M059J (cell line): ENCODE measurements at places on chromosomes 5 and 9.

GRCh38 chr5:54457094-54457862, 1.8 kb downstream of the HSPB3 start:
- peak; percentile 67 for DNase-seq

GRCh38 chr9:92934321-92934720, 13.0 kb upstream of the FGD3 start:
- DNase-seq = no peak

DNA sequence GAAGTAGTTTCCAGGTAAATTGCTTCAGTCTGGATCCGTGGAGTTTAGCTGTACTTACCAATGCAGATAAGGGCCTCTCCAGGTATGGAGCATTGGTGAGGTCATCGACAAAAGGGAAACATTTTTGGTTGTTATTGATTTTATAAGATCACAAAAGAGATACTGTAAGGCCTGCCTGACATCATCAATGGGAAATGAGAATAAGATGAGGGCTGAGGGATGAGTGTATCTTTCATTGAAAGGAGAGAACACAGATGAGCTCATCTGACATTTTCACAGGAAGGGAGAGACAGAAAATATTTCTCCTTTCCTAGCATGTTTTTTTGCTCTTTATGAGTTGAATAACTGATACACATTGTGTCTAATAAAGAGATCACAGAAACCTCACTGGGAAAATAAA, 233.6 kb downstream of the SAXO1 start:
- DNase-seq = no peak

DNA sequence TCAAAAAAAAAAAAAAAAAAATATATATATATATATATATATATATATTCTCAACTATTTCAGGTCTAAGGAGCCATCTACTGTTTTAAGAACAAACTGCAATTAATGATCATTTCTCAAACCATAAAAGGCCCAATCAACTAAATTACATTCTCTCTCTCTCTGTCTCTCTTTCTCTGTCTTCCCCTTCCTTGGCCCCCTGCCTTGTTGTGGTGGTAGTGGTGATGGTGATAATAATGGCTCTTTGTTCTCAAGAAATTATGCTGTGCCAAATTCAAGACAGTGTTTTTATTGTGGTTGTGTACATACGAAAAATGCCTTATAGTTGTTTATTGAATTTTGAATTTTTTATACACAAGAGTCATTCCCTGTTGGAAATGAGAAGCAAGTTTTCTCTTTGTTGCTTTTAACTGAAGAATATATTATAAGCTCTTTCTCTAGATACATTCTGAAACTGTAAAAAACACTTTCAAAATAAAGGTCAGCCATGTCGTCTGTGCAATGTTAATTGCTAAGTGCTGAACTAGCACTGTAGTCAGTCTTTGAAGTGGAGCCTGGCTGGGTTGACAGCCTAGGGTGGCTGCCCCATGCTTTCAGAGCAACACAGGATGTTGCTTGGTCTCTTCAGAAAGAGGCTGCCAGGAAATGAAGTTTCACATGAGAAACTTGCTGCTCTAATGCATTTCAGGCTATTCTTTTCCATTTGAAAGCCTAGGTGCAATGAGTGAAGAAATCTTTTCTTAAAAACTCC, 96.0 kb downstream of the HINT1 start:
- DNase-seq = no peak

GRCh38 chr9:137012694-137013570, 15.1 kb downstream of the ABCA2 start:
- DNase-seq = no peak

GRCh38 chr5:55601628-55602027, 66.9 kb upstream of the PLPP1 start:
- DNase-seq = no peak

DNA sequence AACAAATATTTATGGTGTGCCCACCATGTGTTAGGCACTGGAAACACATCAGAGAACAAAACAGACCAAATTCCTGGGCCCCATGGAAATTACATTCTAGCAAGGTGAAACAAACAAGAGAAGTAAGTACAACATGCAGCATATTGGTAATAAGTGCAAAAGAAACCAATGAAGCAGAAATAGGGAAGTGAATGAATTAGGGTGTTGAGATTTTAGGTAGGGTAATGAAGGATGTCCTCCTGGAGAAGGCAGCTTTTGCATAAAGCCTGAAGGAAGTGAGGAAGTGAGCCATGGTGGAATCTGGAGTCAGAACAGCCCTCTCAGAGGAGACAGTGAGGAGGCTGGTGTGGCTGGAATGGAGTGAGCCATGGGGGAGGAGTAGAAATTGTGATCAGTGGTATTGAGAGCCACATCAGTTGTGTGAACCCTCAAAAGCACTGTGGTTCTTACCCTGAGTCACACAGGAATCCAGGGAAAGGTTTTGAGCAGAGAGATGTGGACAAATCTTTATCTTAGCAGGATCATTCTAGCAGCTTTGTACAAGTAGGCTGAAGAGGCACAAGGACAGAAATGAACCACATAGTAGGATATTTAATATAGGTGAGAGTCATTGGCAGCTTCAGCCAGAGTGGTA, 52.7 kb upstream of the ARL15 start:
- DNase-seq = peak; percentile 77

- DNase-seq = no peak
These were observed 94.2 kb upstream of the SAP30L start for GRCh38 chr5:154351566-154351965.
